ENCODE measurements at places on chromosomes 5 and 9.

DNA sequence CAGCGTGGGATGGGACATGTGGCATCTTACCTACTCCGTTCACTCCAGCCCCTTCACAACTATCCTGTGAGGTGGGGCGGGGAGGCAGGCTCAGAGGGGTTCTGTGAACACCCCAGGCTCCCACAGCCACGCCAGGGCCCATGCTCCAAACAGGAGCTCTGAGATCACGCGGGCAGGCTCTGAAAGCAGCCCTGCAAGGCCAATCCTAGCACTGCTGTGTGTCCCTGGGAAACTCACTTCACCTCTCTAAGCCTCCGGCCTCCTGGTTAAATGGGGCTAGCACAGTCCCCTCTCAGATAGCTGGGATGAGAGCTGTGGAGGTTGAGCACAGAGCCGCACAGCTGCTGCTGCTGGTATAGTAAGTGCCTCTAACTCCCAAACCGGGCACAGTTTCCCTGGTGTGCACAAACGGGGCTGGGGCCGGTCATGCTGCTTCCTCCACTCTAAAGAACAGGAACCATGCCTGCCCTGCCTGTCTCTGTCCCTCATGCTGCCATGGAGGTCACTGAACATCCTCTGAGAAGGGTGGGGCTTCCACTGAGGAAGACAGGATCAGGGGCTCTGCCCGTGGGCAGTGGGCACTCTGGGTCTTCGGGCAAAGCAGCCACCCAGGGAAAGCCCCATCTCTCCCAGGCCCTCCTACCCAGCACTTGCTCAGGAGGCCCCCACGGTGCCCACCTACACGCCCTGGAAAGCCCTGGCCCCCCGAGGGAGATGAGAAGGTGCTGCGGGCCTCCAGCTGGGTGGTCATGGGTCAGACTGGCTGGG, 13.0 kb upstream of the ASS1 start:
- no peak for DNase-seq

DNA sequence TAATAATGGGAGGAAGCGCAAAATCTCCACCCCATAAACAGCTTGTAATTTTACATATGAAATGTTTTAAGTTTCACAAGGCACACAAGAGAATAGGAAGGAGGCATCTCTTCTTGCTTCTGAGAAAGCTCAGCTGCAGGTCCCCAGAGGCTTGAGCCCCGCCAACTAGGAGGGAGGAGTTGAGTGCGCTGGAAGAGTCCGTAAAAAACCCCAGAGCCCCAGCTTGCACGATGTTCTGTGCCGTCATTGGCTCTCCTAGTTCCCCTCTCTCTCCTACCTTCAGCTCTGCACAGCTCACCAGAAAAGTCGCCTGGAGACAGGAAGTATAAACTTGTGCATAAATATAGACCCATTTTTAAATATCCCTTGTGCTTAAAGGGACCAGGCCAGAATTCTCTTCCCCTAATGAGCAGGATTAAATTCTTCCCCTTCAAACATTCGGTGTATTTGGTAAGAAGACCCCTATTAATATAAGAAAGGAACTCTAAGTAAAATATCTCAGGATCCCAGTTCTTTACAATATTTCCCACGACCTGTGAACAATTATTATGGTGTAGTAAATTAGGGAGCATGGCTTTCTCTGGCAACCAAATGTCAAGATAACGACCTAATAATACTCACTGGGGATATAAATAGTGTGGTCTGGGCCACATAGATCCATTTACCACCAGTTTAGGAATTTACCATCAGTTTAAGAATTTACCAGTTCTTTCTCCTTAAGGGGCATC, 13.7 kb downstream of the GLRX start:
- peak; percentile 65 for DNase-seq

DNA sequence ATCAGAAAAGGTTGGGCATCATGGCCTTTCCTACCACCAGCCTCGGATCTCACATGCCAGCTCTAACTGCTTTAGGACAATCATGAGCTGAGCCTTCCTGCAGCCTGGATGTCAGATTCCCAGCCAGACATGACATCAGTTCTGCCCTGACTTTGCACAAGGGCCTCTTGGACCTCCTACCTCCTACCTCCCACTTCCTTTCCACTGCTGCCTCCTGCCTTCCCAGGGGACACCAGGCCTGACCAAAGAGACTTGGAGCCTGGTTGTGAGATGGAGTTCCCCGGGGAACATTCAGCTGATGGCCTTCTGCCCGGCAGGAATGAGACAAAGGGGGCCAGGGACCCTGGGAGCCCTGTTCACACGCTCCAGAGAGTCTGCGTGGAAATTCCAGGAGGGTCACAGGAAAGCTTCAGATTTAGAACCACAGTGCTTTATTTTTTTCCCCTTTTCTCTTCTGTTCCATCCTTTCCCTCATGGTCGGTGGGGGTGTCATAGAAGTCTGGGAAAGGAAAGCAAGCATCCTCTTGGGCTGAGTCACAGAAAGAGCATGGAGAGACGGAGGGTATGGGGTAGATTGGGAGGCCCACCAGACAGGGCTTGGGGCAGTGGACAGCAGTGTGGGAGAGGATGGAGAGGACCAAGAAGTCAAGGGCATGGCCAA, 35.4 kb upstream of the IL17B start:
- no peak for DNase-seq

GRCh38 chr9:133682818-133683585, 46.8 kb downstream of the DBH start:
- no peak for DNase-seq

GRCh38 chr5:33441241-33442177, 744 bp downstream of the TARS1 start:
- DNase-seq = no peak

- DNase-seq = no peak
These were observed 40.9 kb upstream of the FABP6 start for GRCh38 chr5:160188141-160189015.

- DNase-seq = no peak
These were observed 344.9 kb downstream of the SEMA5A start for GRCh38 chr5:9201011-9201410.

- no peak for DNase-seq
These were observed 957 bp upstream of the PRR16 start for GRCh38 chr5:120463006-120463680.

- no peak for DNase-seq
These were observed 157.3 kb downstream of the SPOCK1 start for GRCh38 chr5:137341831-137342230.

DNA sequence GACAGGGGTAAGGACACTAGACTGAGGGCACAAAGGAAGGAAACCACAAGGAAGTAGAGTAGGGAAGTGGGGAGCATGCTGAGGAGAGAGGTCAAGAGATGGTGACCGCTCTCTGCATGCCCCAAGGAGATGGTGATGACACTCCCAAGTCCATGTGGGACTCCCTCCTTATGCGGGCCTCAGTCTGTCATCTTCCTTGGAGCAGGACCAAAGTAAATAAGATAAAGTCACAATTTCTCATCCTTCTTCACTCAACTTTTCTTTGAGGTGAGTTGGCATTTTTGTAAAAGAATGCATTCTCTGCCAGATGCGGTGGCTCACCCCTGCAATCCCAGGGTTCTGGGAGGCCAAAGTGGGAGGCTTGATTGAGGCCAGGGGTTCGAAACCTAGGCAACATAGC, 256.7 kb downstream of the DOCK8 start:
- no peak for DNase-seq

DNA sequence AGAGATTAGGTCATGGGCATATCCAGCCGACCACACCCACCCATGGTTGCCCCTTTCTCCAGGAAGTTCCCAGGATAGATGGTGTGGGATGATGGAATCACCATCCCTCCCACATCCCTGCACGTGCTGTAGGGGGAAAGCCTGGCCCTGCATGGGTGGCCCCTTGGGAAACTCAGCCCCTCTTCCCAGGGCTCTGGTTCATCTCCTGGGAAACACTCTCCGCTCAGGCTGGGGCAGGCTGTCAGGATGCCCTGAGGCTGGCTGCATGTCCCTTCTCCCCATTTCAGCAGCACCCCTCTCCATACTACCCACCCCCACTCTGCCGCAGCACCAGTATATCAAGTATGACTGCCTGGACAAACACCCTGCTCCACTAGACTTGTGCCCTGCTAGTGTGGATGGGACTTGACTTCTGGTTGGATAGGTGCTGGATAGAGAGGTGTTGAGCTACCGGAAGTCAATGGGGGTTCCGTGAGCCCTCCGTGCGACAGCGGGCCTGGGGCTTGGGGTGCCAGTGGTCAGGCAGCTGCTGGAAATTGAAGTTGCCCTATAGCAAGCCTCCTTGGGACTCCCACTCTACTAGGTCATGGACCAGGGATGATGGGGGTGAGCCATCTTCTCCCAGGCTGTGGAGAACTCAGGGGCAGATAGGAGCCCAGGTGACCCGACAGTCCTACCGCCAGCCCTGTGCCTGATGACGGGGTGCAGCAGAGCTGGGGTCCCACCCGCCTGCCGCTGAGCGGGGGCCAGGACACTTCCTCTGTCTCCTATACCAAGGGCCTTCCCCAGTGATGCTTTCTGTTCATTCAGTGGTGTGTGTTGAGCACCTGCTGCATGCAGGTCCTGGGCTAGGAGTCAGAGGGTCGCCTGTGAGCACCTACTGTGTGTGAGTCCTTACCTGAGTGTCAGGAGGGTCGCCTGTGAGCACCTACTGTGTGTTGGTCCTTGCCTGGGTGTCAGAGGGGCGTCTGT, 69.4 kb upstream of the COL5A1 start:
- no peak for DNase-seq

- no peak for DNase-seq
These were observed 616 bp upstream of the SPEF2 start for GRCh38 chr5:35617060-35617434.

- no peak for DNase-seq
These were observed 366.9 kb upstream of the NUDT12 start for GRCh38 chr5:103929338-103930013.

DNA sequence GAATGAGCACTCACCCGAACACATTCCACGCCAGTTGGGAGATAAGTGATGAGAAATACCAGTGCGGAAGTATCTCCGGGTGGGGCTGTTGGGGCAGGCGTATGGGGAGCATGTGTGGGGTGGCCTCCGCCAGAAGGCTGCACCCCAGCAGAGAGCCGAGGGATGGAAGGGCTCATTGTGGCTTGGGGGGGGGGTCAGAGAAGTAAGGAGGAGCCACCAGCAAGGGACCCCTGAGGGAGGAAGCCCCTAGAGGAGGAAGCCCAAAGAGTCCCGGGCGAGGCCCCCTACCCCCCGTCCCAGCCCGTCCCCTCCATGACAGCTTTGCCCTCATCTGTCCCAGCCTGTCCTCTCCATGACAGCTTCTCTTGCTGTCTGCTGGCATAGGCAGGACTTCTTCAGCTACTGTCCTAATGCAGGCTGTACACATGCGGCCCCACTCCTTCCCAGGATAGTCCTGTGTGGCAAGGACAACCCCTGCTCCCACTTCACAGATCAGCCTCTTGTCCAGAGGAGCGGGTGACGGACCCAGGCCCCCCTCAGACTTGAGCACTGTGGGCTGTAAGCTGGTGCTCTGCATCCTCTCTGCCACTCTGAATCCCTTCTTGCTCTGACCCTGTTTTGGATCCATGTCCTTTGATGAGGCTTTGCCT, 239.6 kb downstream of the CACNA1B start:
- no peak for DNase-seq

DNA sequence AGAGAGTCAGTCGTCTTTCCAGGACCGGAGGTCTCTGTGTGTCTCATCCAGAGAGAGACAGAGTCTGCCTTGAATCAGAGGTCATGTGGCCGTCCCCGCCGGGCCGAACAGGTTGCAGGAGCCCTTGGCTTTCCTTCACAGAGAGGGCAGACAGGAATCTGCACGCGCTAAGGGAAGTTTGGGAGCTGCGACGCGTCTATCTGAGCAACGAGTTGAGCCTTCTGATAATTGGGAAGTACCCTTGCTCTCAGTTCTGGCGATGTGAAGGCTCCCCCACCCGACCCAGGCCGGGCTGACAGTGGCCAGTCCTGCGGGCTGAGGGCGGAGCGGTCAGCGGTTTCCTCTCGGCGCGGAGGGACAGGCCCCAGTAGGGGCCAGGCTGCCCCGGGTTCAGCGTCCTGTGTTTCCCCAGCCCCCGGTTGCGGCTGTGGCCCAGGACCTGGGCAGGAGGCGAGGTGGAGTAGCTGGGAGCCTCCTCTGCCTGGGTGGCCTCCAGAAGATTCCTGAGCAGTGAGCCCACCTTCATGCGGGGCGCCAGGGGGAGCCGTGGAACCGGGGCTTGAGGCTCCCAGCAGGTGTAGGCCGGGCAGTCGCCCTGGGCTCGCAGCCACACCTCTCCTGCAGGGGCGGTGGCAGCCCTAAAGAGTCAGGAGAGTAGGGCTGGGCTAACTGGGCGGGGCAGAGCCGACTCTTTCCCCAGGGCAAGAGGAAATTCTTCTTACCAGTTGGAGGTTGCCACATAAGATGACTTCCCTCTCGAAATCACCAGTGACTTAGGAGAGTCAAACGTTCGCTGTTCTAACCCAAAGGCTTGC, 13.9 kb downstream of the NR2F1 start:
- no peak for DNase-seq

GRCh38 chr5:148979083-148979723, 83.7 kb downstream of the SH3TC2 start:
- DNase-seq = no peak

DNA sequence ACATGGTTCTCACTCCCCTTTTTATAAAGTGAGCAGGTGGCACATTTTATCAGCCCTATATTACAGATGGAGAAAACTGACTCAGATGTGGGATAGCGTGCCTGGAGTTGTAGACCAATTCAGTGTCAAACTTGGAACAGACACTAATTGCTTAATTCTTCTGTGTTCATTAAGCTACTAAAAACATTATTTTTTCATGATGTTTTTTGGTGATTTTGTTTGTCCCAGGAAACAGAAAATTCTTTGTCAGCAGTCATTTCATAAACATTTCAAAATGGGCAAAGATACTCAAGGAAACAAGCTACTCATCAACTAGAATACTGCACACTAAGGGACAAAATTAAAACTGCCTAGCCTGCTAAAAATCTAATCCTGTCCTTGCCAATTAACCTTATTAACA, 2.2 kb downstream of the ABHD17B start:
- DNase-seq = no peak

DNA sequence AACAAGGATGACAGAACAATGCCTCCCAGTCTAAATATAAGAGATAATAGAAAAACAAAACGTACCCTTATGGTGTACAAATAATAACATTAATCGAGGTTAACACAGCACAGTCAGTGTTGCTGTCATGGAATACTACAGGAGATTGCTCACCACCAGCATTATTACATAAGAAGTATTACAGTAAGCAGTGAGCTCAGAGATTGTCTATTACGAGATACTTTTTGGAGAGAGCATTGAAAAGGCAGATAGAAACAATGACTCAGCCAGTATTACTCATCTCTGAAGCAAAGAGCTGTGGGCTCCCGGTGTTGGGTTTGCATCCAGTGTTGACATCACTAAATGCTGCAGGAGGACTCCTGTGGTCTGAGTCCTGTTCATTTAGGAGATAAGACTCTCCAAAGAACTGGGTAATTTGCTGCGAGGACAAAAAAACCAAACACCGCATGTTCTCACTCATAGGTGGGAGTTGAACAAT, 191.9 kb upstream of the SEMA6A start:
- no peak for DNase-seq

DNA sequence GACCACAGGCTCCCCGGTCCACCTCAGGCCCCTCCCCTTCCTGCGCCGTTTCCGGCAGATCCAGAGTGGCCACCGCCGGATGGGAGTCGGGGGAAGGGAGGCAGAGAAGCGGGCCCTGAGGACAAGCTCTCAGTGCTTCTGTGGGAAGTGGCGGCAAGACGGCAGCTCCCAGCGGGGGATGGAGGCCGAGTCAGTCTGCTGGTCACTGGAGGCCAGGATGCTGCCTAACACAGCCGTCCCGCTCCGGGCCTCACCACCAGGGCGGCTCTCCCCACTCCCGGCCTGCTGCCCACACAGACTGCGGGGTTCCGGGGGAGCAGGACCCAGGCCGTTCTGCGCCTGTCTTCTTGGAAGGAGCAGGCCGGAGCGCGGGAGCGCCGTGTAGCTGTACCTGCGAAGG, 31.4 kb downstream of the FXN start:
- no peak for DNase-seq

- DNase-seq = no peak
These were observed 36.7 kb downstream of the ARL15 start for GRCh38 chr5:54273715-54274114.

Data from activated naive CD4-positive, alpha-beta T cell (primary cell).